ENCODE measurements at places on chromosomes 2 and 18.

GRCh38 chr2:208671284-208671683 lies 264.7 kb downstream of the PTH2R start:
- no peak for DNase-seq

GRCh38 chr18:8685141-8685913 lies 20.0 kb upstream of the MTCL1 start:
- peak; percentile 89 for DNase-seq

DNA sequence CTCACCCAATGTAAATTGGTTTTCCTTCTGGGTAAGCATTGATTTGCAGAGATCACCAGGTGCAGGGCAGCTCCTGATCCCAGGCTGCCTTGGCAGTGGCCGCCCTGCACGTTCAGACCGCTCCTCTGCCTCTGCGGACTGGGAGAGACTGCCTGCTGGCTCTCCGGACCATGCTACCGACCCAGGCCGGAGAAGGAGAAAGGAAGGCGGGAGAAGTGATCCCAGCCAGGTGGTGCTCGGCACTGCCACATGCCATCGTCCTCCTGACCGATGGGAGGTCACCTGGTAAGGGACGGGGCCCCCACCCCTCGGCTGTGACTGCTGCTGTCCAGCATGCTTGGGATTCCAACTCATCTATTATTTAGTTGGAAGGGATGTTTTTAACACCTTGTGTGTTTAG lies 108.1 kb upstream of the POU3F3 start:
- DNase-seq = no peak

DNA sequence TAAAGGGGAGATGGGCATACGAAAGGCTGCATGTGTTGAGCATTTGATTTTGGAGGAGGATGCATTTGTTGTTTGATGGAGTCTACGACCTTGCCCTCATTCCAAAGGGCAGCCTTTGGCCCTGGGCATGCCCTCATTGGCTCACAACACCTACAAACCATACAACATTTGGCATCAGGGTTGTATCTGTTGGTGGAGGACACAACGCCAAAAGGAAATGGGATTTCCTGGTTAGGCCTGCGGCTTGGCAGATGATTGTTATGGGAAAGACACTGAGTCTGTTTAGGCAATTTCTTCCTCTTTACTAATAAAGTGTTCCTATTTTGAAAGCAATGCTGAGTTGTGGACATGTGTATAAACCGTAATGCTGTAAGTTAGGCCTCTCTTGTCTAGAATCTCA lies 246.9 kb downstream of the LDLRAD4 start:
- DNase-seq = no peak

DNA sequence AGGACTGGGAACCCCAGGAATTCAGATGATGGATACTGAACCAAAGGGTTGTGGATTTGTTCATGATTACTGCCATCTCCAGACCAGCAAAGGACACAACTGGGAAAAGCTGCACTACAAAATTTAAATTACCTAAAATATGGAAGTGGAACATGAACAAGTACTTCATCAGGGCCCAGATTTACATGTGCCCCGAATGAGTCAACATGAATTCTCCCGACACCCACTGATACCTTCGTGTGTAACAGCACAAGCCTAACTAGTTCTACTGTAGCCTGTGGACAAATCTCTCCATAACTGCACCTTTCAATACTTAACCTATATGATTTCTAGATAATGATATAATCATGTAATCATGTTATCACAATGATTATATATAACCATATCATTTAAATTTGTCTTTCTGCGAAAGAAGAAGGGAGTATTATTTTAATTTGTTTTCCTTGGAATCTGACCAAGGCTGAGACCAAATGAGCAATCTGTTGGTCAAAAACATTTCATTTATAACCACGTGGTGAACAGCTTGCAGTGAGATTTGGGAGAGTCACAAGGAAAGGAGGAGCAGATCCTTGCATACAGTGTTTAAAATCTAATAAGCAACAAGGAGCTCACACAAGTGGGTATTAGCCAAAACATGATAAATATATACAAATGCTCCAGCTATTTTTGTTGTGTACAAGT lies 70.5 kb downstream of the CACNB4 start:
- no peak for DNase-seq

GRCh38 chr2:240165661-240166060 lies 25.2 kb upstream of the OTOS start:
- DNase-seq = no peak

GRCh38 chr2:12737297-12737696 lies 20.6 kb downstream of the TRIB2 start:
- DNase-seq = no peak
